ENCODE measurements at places on chromosomes 2 and 18.

DNA sequence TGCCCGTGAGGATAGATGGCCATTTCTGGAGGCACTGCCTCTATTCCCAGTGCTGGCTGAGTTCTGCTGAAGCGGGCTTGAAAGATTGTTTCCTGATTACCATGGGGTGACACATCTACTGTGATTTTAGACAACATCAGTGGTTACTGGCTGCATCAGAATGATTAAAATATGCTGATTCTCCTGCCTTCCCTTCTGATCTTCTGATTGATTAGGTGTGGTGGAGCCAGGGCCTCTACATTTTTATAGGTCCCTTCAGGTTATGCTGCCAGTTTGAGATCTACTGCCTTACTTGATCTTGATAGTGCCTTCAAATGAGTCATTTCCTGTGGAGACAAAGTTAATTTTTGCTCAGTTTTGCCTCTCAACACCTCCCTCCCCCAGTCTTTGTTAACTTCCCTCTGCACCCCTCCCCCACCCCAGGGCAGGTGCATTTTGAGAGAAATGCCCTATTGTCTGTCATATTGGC lies 31.6 kb upstream of the SNORC start:
- peak; percentile 62 for DNase-seq

- no peak for DNase-seq
Measured at GRCh38 chr2:174554529-174555150, 43.0 kb downstream of the WIPF1 start.

GRCh38 chr2:102999958-103000357 lies 238.1 kb downstream of the TMEM182 start:
- no peak for DNase-seq

- DNase-seq: no peak
Measured at GRCh38 chr2:72138011-72138881, 9.4 kb downstream of the CYP26B1 start.

GRCh38 chr2:220104871-220105351 lies 477.5 kb downstream of the SLC4A3 start:
- DNase-seq: no peak

DNA sequence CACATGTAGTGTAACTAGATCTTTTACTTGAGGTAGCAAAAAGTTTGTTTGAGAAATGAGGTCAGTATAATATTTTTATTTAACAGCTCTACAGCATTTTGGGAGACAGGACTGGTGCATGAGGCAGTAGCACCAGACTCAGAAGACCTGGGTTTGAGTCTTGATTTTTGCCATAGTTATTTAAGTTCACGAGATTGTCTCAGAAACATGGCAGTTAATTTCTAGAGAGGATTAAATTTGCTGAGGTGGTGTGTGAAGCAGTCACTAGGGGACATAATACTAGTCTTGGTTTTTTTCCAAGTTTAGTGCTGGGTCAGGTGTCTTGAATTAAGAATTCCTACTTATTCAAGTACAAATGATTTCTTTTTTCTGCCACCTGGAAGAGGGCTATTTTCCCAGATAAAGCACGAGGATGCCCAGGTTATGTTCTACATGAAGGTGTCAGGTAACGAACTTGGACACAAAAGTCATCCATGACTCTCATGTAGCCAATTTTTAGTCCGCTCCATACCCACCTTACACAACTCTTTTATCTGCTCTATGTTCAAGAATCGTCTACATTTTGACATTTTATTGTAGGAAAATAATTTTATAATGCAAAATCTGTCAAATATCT lies 1.4 kb downstream of the MARCHF7 start:
- no peak for DNase-seq

DNA sequence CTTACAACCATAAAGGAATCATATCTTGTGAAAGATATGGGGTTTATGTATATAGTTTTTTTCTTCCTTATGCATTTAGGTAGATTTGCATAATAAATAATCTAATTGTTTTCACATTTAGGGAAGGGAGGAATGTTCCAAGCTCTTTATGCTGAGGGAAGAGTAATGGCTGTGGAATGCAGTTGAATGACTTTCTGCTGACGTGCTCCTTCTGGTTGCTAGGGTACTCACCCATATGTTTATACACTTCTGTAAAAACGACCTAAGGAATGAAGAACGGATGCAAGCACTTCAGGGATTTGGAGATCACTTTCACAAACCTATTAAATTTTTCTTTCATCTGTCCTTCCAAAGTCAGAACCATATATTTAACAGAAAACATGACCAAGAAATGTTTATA lies 29.2 kb upstream of the PPP4R1 start:
- no peak for DNase-seq

GRCh38 chr2:167753142-167753541 lies 494.3 kb downstream of the STK39 start:
- DNase-seq: no peak
